HL-60 (cell line): ENCODE measurements at places on chromosomes 11 and 22.

DNA sequence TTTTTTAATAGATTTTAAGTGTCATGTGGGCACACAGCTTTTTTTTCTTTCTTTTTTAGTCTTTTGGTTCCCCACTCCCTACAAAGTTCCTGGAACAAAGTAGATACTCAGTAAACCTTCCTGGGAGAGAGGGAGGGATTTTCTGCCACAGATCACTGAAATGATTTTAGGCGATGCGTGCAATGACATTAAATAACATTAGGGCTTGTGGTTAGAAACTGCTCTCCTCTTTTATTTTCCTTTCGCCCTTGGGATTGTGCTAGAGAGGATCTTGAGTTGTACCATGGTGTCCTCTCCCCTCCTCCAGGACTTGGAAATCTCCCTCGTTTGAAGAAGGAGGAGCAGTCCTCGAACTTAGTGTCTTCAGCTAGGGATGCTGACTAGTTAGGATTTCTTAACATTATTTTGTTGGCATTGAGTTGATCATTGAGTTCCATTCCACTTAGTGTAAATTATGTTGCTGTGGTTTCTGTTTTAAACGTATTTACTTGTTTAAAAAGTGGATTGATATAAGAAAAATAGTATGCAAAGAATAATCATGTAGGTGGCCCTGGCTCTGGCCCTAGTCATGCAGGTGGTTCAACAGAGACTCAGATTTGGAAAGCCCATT lies 88.4 kb downstream of the TRAF6 start:
- no peak for DNase-seq

- no peak for DNase-seq
Measured at GRCh38 chr11:69647761-69648497, 7.0 kb downstream of the CCND1 start.

- DNase-seq: peak; percentile 52
Measured at GRCh38 chr11:66568124-66568916, at the start of gene CTSF. Gene CTSF (minus strand): TSS chr11:66568606. CDS start chr11:66568486, 120 bp downstream.

GRCh38 chr11:1481861-1482441 lies 4.6 kb downstream of the MOB2 start:
- DNase-seq: no peak

DNA sequence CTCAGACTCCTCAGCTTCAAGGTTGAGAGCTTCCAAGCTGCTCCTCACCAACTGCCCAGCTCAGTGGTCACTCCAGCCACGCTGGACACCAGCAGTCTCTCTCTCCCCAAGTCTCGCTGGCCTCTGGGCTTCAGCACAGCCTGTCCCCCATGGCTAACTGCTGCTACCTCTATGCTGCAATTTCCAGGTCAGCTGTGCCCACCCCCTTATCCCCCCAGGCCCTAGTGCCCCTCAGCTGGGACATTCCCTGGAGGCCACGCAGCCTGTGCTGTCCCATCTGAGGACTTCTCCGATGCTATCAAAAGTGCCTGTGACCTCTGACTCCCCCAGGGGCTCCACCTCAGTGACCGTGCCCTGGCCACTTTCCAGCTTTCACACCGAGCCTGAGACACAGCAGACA lies 37.5 kb upstream of the PHF21B start:
- DNase-seq: no peak

DNA sequence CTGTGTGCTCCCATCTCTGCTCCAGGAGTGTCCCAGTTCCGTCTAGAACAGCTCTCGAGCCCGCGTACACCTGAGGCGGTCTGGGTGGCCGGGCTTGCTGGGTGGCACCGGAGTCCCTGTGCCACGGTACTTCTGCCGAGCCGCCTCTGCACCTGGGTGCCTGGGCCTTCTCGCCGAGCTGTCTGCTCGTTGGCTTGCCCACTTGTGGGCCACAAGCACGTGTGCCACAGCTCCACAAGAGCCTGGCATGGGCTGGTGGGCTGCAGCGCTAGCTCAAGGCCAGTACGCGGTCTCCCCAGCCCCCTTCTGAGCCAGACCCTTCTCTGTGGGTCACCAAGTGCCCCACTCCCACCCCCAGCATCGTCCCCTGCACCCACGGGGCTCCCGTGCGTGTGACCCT lies 388.0 kb downstream of the TBC1D22A start:
- DNase-seq: no peak

DNA sequence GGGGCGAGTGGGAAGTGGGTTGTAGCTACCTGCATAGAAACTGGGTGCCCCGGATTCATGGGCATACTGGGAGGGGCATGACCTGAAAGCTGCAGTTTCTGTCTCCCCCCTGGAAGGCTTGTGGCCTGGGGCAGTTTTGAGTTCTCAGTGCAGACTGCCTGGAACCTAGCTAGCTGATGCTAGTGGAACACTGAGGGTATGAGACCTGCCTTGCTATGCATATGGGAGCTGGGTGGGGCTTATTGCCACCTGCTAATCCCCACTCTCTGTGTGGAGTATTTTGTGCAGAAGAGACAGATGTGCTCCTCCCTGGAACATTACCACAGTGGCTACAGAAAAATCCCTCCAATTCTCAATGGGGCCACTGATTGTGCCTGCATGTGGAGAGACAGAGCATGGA lies 11.7 kb upstream of the OR56B4 start:
- no peak for DNase-seq

GRCh38 chr22:25202290-25202921 lies 2.7 kb downstream of the CRYBB3 start:
- DNase-seq: peak; percentile 12

GRCh38 chr11:61162092-61162941 lies 1.1 kb upstream of the VPS37C start:
- DNase-seq: peak; percentile 96

DNA sequence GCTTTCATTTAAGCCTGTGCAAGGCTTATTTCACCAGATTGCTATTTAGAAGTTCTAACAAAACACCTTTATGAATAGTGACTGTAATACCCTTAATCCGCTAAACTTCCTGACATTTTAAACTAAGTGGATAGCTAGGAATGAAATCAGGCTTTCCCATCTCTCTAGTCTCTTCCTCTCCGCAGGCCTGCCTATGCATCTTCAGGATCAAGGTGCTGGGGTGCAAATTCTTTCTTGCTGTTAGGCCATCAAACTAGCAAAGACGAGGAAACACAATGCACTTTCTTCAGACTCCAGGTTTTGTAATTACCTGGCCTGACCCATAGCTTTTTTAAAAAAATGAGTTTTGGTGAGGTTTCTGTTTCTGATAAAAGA lies 149.4 kb downstream of the DBX1 start:
- no peak for DNase-seq

DNA sequence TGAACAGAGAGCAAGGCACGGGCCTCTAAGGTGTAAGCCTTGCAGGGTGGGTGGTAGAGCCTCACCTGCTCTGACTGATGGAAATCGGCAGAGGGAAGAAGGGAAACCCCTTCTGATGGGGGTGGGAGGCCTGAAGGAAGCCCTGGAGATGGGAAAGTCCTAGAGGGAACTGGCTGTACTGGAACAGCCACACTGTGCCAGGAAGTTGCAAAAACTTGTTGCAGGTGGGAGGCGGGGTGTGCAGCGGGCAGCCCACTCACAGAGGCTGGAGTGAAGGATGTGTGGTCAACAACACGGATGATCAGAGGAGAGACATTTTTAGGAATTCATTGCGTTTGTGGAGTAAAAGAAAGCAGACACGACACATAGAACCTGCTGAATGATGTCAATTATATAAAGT lies 91.3 kb downstream of the ZC3H12C start:
- DNase-seq: no peak

- no peak for DNase-seq
Measured at GRCh38 chr22:19081351-19081750, 40.9 kb downstream of the DGCR2 start.

DNA sequence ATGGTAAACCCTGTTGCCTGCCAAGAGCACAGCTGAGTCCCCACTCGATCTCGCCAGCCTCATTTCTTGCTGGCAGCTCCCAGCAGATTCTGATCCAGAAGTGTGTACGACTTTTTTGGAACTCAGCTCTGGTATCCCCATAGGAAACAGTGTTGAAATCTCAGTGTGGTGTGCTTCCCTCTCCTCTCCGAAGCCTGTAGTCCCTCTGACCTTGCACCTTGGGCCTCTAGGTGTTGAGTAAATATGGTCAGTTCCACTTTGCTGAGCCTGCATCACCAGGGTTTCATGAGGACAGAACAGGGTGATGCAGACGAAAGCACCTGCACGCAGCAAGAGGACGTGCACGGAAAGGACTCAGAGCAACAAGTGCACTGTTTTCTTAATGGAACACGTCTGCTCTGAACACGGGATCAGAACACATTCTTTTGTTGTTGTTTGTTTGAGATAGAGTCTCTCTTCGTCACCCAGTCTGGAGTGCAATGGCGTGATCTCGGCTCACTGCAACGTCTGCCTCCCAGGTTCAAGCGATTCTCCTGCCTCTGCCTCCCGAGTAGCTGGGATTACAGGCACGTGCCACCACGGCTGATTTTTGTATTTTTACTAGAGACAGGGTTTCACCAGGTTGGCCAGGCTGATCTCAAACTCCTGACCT lies 3.8 kb upstream of the CPT1A start:
- DNase-seq: no peak

DNA sequence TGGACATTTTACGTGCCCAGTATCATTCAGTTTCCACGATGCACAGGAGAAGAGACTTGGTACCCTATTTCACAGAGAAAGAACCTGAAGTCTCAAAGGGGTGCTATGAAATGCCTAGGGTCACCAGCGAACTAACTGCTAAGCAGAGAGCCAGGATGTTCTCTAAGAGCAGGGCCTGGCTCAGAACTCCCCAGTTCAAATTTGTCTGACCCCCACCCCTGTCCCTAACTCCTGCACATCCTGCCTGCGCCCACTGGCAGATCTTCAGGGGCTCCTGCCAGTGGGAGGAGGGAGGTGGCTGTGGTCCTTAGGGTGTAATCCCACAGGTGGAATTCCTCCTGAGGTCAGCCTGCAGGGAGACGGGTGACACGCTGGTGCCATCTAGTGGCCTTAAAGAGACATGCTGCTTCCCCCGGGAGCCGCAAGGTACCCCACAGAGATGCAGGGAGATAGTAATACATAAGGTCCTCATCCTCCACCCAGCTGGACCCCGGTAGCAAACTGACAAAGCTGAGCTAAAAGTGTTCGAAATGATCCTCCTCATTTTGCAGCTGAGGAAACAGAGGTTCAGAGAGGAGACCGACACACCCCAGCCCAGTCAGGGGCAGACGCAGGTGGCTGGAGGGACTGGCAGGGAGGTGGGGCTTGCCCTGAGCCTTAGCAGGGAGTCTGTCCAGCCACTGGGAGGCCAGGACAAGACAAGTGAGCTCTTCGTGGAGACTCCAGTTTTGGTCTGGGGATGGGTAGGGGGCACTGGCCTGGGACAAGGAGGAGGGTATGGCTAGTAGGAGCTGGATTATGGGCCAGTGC lies 34.1 kb downstream of the MB start:
- DNase-seq: peak; percentile 53

DNA sequence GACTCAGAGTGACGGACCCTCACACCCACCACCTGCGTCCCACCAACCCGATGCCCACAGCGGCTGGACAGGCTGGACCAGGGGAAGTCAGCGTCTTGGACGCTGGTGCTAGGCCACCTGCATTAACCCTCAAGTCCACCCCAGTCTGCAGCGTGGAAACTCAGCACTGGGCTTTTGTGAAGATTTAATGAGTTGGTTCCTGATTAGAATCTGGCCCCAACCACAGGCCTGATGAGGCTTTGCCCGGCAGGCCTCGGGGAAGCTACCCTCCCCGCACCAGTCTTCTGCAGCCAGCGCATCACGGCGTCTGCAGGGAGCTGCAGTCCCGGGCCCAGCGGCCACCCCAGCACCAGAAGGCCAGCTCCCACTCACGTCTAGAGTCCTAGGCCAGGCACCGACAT lies 101.0 kb downstream of the BRD1 start:
- no peak for DNase-seq

- no peak for DNase-seq
Measured at GRCh38 chr11:131371791-131372104, 1.3 kb downstream of the NTM start.

- no peak for DNase-seq
Measured at GRCh38 chr11:12865863-12866595, 143.1 kb upstream of the RASSF10 start.

DNA sequence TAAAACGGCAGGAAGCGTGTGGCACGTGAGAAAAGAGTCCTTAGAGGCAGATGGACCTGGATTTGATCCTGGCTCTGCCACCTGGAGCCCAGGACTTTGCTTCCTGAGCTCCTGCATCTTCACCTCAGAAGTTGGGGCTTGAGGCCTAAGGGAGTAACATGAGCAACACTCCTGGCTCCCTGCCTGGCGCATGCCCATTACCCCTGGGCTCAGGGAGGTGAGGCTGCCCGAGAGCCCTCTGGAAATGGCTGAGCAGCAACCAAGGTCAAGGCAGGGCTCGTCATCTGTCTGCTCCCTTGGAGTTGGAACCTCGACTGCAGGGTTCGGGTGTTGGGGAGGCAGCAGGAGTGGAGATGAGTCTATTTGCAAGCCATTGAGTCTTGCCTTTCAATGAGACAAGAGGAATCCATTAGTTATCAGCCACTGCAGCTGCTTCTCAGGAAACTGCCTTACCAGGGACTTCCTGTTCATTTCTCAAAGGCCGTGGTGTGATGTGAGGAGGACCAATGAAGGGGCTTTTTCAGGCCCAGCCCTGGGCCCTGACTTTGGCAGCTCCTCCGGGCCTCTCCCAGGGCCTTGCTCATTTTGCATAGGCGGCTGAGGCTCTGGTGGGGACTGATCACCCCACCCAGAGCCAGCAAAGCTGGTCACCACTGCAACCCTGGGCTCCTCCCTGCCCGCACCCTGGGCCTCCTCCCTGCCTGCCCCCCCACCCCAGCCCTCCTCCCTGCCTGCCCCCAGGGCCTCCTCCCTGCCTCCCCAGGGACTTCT lies 6.4 kb downstream of the FADS2 start:
- DNase-seq: peak; percentile 10

- DNase-seq: no peak
Measured at GRCh38 chr11:58654908-58655296, 32.4 kb downstream of the CNTF start.

- DNase-seq: peak; percentile 18
Measured at GRCh38 chr11:11010624-11011127, 152.8 kb upstream of the ZBED5 start.

GRCh38 chr22:39581303-39581702 lies 10.8 kb downstream of the CACNA1I start:
- no peak for DNase-seq

DNA sequence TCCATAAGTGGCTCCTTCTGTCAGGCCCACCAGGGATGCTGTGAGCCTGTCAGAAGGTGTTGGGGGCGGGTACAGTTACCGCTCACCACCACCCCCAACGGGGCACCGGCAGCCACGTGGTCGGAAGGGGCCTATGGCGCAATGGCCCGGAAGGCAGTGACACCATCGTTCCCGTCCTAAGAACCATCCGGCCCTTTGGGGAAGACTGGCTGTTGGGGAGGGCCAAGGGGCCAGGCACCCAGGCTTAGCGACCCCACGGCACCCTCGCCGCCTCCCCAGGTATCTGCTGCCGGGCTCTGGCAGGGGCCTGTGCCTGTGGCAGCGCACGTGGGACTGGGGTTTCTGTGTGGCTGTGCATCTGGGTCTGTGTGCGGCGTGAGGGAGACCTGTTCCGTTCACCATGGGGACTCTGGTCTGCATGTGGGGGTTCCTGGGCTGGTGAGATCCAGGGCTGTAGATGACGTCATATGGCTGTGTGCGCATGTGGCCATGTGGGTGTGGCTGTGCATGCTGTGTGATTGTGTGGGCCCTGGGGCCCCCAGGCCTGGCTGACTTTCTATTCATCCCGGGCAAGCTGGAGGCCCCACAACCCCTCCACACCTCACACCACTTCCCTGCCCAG lies 717 bp downstream of the OSM start:
- peak; percentile 92 for DNase-seq
